NCI-H2171 (cell line): ENCODE measurements at places on chromosomes 7 and 10.

- DNase-seq, result no peak
These were observed 6.7 kb downstream of the CHST3 start for GRCh38 chr10:71970869-71971268.

DNA sequence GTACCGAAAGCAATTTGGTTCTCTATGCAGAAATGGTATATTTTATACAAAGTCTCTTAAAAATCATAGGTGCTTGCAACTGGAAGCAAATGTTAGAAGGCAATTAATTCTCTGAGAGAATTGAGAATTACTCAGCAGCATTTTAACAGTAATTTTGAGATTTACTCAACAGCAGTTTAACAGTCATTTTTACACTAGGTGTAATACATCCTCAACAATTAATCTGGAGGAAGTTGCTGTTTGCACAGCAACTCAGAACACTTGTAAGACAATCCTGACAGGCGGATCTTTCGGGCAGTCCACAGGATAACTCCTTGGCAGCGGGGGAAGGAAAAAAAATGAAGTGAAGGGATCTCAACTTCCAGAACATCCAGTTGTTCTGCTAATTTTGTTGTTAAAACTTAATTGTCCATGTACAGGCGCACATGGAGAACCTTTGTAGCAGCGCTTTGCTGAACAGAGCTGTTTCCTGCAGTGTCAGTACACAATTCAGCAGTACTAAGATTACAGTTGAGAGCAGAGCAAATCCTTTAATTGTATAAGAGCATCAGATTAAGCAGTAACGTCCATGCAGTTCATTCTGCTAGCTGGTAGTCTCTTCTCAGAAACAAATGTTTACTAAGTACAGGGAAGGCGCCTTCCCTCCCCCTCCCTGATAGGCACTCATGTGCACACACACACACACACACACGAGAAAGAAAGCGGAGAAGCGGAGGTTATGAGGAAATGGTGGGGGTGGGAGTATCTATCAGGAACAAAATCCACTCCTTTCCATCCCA is 43.8 kb downstream of the ENO4 start:
- DNase-seq, result peak; percentile 11

- DNase-seq, result no peak
These were observed 144.4 kb upstream of the CELF2 start for GRCh38 chr10:10873289-10873688.

- DNase-seq, result no peak
These were observed 156.4 kb downstream of the PRPF18 start for GRCh38 chr10:13743101-13743693.

DNA sequence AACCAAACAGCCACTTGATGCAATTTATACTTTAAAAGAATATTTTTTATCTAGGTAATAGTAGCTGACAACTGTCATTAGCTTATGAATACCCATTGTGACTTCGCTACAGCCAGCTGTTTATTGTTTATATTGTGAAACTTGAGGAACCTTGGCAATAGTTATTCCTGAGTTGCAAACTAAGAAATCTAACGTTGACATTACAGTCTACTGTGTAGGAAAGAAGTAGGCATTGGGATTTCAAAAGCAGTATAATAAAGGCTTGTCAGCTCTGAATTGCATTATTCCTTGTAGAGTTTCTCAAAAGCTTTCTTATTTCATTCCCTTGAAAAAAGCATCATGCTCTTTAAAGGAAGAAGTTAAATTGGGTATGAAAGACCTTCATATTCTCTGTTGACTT is 42.7 kb upstream of the OIT3 start:
- no peak for DNase-seq
